Cortex of kidney (tissue), 1 donor: ENCODE measurements at places on chromosomes 3 and 15.

DNA sequence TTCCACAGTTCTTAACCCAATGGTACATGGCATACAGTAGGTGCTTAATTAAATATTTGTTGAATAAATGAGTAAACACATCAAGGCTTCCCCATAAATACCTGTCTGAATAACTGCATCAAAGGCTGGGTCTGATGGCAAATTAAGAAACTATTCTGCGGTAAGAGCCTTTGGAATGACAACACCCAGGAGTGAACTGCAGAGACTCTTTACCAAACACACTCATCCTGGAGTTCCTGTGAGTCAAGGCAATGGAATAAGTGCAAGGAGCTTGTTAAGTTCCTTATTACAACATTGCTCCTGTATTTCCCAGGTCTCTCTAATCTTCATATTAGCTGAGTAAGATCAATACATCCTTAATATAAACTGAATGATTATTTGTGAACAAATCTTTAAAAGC is 119.9 kb upstream of the STT3B start:
- no peak for DNase-seq

- DNase-seq = no peak
These were observed 904.8 kb downstream of the NAALADL2 start for GRCh38 chr3:175763948-175764347.

DNA sequence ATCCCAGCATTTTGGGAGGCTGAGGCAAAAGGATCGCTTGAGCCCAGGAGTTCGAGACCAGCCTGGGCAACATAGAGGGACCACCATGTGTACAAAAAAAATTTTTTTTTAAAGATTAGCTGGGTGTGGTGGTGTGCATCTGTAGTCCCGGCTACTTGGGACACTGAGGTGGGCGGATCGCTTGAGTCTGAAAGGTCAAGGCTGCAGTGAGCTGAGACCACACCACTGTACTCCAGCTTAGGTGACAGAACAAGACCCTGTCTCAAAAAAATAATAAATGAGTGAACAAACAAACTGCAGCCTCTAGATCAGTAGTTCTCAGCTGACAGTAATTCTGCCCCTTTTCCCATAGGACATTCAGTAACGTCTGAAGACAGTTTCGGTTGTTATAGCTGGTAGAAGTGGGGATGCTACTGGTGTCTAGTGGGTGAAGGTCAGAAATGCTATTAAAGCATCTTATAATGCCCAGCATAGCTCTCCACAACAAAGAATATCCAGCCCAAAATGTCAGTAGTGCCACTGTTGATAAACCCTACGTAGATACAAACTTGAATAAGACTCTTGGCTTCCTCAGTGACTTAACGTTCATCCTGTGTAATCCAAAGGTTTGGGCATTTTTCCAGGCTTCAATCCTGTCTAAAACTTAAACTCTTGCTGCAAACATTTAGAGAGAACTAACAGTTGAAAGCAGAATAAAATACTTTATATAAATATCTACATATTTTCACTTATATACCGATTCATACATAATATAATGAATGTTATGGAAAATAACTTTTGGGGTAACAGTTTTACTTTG is 10.6 kb downstream of the SMC4 start:
- DNase-seq = no peak

- DNase-seq = no peak
These were observed 14.1 kb downstream of the B3GNT5 start for GRCh38 chr3:183267140-183267539.

DNA sequence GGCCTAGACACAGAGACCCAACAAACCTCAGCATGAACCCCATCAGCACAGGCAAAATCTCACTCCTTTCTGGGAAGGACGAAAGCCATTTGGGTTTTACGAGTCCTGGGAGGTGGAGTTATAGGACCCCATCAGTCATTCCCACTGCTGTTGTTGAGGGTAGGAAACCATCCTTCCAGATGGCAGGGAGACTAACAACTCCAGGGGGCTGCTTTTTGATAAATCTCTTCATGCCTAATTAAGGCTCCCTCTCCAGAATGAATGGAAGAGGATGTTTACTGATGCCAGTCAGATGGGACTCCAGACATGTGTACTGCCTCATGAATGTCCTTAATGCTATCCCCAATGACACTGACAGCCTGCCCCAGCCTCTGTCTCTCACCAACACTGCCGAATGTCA is 75.3 kb downstream of the ST8SIA2 start:
- no peak for DNase-seq

DNA sequence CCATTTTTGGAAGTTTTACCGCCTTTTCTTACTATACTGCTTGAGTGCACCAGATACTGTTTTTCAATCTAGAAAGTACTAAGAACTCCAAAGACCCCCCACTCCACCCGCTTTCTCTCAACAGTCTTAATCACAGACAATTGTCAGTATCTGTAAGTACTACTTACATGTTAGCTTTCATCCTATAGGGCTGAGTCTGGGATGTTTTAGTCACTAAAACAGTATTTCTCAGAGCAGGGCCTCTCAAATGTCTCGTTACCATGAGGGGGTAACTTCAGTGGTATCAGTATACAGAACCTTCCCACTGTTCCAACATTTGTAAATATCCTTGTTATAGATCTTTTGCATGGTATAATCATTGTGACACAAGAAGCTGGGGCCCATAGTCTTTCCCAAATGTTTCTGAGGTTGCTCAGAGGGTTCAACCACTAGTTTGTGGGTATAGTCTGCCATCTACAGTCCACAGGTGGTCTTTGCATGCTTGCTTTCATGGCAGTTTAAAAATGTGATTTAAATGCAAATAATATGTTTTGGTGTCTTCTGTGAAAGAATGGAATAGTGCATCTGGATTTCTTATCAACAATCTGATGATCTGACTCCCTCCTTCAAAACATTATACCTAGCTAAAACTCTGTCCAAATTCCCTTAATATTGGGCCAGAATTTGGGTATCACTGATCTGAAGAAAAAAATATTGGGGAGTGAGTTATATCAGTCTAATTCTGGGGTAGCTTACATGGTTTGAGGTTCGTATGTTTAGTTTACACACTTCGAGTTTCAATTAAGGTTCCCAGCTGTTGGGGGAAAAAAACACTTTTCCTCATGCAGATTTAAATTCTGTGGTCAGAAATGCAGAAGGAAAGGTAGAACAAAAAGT is 18.0 kb upstream of the DNAJC13 start:
- DNase-seq = no peak

- DNase-seq = no peak
These were observed 26.6 kb downstream of the DCP1A start for GRCh38 chr3:53320697-53321096.

GRCh38 chr15:86865920-86866319 is 786.2 kb downstream of the AGBL1 start:
- DNase-seq = no peak

GRCh38 chr3:52396011-52396906 is 48.6 kb downstream of the SEMA3G start:
- no peak for DNase-seq

DNA sequence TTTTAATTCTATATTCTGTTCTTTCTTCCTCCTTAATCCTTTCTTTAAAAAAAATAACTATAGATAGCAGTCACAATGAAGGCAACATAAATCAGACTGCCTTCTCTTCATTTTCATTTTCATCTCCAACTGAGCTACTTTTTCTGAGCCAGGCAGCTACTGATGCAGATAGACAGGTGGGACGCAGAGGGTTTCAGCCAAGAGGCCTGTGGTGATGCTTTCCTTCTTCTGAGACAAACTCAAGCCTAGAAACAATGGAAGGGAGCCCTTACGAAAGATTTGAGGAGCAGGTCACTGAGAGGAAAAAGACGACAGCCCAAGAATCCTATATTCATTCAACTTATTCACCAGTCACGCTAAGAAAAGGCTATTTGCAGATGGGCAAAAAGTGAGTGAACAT is 220.0 kb upstream of the MLF1 start:
- no peak for DNase-seq

- DNase-seq = no peak
These were observed 40.9 kb downstream of the SEMA3G start for GRCh38 chr3:52403955-52404354.

- DNase-seq = no peak
These were observed 276.4 kb downstream of the FAM43A start for GRCh38 chr3:194962056-194962455.

GRCh38 chr15:77122576-77122975 is 51.7 kb upstream of the TSPAN3 start:
- DNase-seq = no peak

- no peak for DNase-seq
These were observed 211.1 kb downstream of the GREM1 start for GRCh38 chr15:32928876-32929275.

DNA sequence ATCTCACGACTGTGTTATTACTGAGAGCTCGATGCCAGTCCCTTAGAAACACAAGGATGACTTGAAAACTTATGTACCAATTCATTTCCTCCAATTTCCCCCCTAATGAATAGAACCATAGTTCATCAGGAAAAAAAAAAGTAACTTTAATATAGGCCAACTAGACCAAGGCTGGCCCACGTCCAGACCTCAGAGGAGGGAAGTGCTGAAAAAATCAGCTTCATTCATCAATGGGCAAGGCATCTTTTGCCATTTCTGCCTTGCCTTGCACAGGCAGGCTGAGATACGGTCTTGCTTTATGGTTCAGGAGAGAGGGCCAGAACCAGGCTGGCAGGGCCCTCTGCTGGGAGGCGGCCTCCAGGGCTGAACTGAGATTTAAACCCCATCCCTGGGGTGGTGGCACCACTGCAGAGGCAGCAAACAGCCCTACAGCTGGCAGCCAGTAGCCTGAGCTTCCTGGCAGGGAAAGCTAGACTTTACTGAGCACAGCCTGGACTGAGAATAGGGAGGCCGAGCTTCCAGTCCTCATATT is 104.1 kb upstream of the TNFAIP8L3 start:
- no peak for DNase-seq

DNA sequence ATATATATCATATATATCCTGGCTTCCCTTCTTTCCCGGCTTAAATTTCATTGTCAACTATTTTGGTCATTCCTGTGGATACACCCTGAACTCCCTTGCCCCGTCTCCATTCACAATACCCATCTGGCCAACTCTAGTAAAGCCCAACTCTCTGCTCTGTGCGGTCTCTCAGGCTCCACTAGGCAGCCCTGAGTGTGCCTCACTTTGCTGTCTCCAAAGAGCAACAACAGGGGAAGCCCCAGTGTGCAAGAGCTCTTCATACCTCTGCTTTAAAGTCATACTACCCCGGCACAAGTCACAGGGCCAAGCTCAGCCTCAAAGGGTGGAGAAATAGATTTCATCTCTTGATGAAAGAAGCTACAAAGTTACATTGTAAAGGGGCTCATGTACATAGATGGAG is 18.9 kb upstream of the FEM1B start:
- DNase-seq = no peak

DNA sequence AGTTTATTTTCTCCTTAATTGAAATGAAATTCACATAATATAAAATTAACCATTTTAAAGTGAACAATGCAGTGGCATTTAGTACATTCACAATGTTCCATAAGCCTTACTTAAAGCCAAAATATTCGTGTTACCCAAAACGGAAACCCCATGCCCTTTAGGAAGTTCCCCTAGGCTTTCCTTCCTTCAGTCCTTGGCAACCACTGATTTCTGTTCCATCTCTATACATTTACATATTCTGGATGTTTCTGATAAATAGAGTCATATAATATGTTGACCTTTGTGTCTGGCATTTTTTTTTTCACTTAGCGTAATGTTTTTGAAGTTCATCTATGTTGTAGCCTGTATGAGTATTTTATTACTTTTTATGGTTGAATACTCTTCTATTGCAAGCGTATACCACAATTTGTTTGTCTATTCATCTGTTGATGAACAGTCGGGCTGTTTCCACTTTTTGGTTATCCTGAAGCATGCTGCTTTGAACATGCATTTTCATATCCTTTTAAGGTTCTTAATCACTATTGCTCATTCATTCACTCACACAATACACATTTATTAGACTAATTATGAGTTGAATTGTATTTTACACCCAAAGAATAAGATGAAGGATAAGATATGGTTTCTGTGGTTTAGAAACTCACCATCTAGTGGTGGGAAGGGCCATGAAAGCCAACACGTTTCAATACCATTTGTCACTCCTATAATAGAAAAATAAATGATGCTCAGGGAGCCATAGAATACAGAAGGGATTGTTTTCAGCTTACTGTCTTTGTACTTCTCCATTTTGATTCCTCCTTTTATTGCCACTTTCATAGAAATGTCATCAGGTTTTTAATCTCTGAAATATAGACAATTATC is 408.2 kb upstream of the CBLB start:
- DNase-seq = no peak

DNA sequence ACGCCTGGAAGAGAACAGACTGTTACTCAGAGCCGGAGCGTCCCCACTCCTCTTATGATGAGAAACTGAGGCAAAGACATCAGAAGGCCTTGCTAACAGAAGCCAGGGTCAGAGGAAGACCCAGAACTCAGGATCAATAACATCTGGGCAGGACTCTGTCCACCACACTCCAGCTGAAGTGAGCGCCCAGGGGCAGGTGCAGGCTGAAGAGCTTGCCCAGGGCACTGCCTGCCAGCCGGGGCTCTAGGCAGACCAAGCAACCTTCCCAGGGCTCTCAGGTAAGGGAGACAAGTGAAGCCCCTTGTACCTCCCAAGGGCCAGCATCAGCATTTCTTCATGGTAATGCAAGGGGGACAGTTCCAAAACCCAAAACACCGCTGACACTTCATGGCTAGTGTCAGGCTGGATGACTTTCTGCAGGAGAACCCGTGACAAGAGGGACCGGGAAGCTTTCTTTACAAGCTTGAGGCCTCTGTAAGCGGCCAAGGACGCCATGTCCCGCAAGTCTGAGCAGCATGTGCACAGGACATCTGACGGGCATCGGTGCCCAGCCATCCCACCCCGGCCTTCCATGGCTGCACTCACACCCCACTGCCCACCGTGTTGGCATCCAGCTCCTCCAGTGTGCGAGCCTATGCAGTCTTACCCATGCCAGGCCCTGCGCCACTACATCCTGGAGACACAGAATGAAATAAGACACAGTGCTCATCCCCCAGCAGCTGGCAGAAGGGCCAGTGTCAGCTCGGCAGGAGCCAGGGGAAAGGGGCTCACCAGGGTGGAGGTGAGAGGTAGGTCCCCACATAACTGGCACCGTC is 14.1 kb downstream of the XXYLT1 start:
- no peak for DNase-seq

GRCh38 chr3:194876403-194877095 is 190.9 kb downstream of the FAM43A start:
- DNase-seq = no peak

DNA sequence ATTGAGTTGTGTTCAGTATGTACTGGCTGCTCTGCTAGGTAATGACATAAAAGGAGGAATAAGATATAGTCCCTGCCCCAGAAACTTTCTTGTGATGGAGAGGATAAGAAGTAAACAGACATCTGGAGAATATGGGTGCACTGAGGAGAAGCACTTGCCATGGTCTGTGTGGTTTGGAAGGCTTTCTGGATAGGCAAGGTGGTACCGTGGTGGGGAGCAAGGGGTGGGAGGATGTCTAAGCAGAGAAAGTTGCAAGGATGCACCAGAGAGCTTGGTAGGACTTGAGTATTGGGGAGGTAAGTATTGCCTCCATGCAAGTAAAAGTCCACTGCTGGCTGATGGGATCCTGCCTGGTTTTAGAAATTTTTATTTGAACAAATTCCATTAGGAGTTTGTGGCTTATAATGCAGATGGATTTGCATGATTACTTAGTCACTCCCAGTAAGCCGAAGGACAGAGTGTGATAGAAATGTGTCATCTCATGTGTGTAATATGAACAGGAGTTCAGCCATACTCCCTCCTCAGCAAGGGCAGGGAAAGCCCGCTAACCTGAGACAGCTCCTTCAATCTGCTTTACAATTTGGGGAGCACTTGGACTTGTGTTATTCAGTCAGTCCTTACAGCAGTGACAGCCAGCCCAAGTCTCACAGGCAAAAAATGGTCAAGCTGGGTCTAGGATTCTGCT is 53.6 kb downstream of the CLSTN2 start:
- no peak for DNase-seq
